GM13977 (cell line): ENCODE measurements at places on chromosomes 2 and 18.
A peak's percentile ranks its signal among the peaks of the same experiment; 100 is the strongest.

DNA sequence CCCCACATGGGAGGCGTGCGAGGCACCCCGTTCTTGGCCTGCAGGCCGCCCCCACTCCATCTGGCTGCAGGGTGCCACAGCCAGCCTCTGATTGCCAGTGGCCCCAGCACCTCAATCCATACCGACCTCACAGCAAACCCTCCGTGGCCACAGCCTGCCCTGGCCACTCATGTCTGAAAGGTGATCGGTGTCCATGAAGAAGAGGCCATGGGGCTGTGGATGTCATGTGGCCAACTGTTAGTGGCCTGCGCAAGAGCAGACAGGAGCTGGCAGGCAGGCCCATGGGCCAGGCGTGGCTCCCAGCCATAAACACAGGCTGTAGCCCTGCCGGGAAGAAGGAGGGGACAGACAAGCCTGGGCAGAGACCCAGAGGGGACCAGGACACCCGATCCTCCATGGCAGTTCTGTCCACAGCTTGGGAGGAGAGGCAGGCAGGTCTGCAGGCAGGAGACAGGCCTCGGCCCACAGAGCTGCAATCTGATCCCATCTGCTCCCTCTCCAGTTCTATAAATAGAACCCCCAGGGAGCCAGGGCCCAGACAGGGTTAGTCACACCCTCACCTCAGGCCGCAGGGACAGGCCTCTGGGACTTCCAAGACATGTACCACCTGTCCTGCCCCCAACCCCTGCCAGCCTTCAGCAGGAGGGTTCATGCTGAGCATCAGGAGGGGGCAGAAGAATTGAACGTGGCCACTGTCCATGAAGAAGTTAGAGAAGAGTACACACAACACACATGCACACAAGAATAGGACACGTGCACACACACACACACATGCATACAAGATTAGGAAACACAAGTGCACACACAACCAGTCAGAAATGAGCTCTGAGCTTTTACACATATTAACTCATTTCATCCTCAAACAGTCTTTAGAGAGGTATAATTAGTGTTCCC lies 16.9 kb downstream of the STEAP3 start:
- DNase-seq, result no peak

- no peak for DNase-seq
These were observed 500 bp downstream of the LIMS1 start for GRCh38 chr2:108534584-108535356.

GRCh38 chr2:159285929-159286708 lies at the start of gene WDSUB1:
Gene WDSUB1 (minus strand): TSS chr2:159286703. CDS start chr2:159283069, 3,634 bp downstream.
- DNase-seq, result peak; percentile 30

GRCh38 chr2:233414777-233415570 lies 60.7 kb downstream of the DGKD start:
- no peak for DNase-seq

- no peak for DNase-seq
These were observed 15.9 kb downstream of the RAPGEF4 start for GRCh38 chr2:172751564-172751963.

GRCh38 chr2:217482056-217482710 lies 520.6 kb downstream of the TNS1 start:
- no peak for DNase-seq

- no peak for DNase-seq
These were observed 458.8 kb upstream of the NRXN1 start for GRCh38 chr2:51490576-51491234.

GRCh38 chr2:72144632-72145288 lies 2.9 kb downstream of the CYP26B1 start:
- peak; percentile 58 for DNase-seq

GRCh38 chr2:72340665-72341064 lies 193.0 kb upstream of the CYP26B1 start:
- no peak for DNase-seq

DNA sequence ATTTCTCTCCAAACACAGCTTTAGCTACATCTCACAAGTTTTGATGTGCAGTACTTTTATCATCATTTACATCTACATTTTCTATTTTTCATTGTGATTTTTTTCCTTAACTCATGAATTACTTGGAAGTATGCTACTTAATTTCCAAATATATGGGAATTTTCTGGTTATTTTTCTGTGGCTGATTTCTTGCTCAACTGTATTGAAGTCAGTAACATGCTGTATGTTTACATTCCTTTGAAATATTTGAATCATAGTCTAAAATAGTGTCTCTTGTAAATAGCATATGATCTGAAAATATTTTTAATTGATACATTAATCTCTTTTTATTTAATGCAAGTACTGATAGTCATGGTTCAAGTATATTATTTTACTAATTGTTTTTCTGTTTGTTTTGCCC lies 26.0 kb upstream of the GALNT5 start:
- no peak for DNase-seq

DNA sequence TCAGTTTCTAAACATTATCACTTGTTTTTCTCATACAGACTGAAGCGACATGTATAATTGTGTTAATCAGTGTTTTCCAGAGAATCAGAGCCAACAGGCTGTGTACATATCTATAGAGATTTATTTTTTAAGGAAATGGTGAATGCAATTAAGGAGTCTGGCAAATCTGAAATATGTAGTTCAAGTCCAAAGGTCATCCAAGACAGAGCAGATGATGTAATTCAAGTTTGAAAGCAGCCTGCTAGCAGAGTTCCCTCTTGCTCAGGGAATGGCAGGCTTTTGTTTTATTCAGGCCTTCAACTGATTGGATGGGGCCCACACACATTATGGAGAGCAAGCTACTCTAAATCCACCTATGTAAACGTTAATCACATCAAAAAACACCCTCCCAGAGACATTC lies 282.6 kb downstream of the CBLN2 start:
- DNase-seq, result no peak

DNA sequence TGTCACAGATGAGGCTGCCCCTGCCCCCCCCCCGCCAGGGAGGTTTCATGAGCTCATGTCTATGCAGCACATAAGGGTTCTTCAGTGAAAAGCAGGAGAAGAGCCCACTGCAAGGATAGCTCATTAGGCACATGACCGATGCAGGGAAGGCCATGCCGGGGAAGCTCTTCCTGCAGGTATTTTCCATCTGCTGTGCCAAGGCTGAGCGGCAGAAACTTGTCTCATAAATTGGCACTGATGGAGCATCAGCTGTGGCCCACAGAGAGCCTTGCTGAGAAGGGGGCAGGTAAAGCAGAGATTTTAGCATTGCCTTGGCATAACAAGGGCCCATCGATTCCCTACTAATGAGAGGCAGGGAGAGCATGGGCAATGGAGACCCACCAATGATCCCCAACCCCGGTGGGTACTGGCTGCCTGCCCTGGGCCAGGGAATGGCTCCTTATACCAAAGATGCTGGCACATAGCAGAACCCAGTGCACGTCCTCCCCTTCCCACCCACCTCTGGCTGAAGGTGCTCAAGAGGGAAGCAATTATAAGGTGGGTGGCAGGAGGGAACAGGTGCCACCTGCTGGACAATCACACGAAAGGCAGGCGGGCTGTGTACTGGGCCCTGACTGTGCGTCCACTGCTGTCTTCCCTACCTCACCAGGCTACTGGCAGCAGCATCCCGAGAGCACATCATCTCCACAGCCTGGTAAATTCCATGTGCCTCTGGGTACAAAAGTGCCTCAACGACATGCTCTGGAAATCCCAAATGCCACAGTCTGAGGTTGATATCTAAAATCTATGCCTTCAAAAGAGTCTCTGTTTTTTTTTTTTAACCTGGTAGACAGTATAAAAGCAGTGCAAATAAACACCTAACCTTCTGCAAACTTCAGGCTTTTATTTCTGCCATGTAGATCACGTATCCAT lies 41.4 kb downstream of the STEAP3 start:
- peak; percentile 76 for DNase-seq

DNA sequence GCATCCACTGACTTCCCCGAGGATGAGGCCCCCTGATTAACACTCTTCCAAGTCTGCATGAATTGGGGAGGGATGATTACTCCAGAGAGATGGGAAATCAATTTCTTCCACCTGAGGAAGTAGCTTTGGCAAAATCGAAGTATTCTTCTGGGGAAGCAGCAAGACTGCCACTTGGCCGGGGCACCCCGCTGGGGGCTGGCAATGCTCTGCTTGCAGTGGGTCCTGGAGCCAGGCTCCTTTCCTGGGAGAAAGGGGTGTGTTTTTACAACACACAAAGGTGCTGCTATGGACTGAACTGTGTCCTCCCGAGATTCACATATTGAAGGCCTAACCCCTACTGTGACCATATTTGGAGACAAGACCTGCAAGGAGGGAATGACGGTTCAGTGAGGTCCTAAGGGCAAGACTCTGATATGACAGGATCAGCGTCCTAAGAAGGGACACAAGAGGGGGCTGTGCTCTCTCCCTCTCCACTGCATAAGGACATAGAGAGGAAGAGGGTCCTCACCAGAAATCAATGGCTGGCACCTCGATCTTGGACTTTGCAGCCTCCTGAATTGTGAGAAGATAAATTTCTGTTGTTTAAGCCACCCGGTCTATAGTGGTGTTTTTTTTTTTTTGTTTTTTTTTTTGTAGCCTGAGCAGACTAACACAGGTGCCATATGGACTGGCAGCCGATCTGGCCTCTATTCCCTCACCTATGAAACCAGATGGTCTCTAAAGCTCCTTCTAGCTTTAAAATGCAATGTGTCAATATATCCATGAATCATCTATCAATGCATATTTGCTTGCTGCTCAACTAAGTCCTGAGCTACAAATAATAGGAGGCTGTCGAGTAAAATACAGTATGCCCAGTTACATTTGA lies 3.6 kb upstream of the SMARCAL1 start:
- DNase-seq, result no peak

- DNase-seq, result no peak
These were observed 27.7 kb downstream of the SNORC start for GRCh38 chr2:232897598-232898408.

- DNase-seq, result no peak
These were observed 301.9 kb downstream of the PTH2R start for GRCh38 chr2:208708486-208708885.

DNA sequence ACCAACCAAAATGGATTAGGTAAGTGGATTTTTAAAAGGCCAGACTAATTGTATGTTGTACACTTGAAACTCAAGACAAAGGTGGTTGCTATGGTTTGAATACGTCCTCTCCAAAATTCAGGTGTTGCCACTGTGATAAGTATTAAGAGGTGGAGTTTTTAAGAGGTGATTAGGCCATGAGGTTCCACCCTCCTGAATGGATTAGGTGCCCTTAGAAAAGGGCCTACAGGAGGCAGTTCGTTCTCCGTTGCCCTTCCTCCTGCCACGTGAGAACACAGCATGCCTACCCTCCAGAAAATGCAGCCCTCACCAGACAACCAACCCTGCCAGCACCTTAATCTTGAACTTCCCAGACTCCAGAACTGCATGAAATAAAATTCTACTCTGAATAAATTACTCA lies 51.2 kb downstream of the CHMP3 start:
- DNase-seq, result no peak

DNA sequence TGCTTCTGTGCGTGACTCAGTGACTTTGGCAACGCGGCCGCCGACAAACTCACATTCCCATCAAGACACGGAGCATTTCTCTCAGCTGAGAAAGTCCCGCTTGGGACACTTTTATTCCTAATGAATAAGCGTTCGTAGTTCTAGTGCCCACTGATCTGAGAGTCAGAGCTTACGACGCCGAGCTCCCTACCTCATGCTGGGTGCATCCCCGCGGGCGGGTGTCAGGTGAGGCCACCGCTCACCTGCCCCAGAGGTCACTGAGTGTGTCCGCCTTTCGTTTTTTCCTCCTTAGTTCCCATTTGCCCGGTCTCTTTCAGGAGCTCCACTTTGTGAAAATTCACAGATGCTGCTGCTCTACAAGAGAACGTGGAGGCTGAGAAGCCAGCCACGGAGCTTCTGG lies 43.6 kb upstream of the TMEM18 start:
- no peak for DNase-seq

DNA sequence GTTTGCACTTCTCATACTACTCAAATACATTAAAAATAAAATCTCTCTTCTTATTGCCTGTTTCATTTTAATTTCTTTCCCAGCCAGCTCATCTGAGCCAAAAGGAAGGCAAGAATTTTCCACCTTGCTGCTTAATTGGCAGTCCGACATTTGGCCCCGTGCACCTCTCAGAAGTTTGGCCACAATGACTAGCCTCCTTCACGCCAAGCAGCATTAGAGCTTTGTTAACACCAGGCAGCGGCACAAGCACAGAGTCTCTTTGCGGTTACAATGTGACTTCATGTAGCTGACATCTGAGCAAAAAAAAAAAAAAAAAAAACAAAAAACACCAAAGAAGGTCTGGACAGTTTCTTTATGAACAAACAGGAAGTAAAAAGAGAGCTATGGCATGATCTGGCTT lies 248.9 kb downstream of the OSR1 start:
- no peak for DNase-seq
